Neural crest cell (in vitro differentiated cells): ENCODE measurements at places on chromosomes 13 and 19.
A peak's percentile ranks its signal among the peaks of the same experiment; 100 is the strongest.

DNA sequence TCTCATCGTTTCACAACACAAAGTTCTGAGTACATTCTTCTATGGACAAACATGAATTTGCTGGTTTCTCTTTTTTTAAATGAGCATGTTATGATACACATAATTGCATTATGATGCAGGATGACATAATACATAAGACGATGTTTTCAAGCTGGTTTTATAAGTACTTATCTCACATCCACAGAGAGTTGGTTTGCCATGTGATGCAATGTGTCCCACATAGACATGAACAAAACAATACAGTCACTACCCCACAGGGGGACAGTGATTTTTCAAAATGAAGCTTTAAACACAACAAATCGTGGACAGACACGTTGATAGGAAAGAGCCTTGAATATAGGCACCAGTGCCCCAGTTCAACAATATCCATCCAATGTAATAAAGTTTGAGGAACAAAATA, 447.1 kb downstream of the KLF12 start:
- DNase-seq, result no peak

- DNase-seq, result peak; percentile 36
Measured at GRCh38 chr13:109785141-109785891, 1.1 kb downstream of the IRS2 start.

- no peak for DNase-seq
Measured at GRCh38 chr13:22074403-22074802, 403.5 kb downstream of the FGF9 start.

GRCh38 chr19:49148044-49148682, 7.0 kb downstream of the HRC start:
- no peak for DNase-seq

DNA sequence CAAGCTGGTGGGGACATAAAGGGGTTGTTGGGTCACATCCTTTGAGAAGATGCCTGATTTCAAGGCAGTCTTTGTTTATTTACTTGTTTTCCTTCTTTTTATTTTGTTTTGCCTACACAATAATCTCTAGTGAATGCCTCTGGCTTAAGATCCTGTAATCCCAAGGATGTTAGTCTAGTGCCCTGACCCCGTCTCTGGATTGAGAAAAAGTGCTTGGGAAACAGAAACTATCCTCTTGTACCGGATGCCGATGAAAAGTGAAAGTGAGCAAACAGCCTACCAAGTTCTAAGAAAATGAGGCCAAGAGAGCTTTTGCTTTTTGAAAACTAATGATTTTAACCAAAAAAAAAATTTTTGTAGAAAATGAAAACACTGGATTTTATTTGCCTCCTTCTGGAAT, 42.1 kb upstream of the C1QTNF9 start:
- no peak for DNase-seq

GRCh38 chr13:23905766-23906165, 8.5 kb upstream of the C1QTNF9B start:
- no peak for DNase-seq

DNA sequence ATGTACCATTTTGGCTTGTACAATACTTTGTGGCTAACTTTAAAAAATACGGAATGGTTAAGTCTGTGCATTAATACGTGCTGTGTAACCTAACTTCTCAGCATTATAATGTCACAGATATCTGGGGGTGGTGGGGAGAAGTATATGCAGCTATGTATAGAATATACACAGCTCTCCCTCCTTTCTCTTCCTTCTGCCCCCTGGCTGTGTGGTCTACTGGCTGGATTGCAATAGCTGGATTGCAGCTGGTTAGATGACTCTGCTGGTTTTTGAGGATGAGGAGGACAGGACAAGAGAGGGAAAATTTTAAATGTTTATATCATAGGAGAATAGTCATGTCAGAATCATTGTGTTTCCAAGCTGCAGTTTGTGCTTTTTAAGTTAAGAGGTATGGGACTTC, 9.7 kb downstream of the RNASEH2B start:
- DNase-seq, result no peak

- DNase-seq, result no peak
Measured at GRCh38 chr19:3302755-3303154, 63.6 kb upstream of the NFIC start.

DNA sequence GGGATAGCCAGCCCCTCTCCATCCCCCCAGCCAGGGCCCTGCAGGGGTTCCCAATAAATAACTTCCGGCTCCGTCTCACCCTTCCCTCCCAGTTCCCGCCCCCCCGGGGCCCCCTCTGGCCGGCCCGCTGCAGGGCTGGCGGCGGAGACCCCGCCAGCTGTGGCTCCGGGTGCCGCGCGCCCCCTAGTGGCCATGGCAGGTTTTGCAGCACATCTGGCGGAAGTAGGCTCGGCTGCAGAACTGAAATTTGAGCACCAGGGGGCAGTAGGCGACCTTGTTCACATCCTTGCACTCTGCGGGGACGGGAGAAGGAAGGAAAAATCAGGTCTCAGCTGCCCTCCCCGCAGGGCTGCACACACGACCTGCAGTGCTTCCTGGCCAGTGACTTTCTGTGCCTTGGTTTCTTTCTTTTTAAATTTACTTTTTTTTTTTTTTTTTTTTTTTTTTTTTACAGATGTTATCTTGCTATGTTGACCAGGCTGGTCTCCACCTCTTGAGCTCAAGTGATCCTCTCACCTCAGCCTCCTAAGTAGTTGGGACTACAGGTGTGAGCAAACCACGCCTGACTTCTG, 3.6 kb upstream of the MYO1F start:
- peak; percentile 93 for DNase-seq

DNA sequence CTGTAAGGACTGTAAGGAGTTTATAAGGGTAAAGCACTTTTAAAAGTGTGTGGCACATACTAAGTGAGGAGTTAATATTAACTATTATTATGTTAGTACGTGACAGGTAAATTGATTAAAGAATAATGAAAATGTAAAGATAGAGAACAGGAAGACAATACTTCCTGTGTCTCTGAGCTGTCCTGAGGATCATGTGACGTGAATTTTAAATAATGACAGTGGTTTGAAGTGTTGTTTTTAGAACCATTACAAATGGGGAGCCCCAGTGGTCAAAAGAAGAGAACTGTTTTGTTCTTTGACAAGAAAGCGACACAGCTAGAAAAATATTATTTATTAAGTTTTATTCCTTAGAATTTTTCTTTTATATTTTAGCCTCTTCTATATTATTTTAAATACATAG, 241.2 kb upstream of the STARD13 start:
- no peak for DNase-seq

DNA sequence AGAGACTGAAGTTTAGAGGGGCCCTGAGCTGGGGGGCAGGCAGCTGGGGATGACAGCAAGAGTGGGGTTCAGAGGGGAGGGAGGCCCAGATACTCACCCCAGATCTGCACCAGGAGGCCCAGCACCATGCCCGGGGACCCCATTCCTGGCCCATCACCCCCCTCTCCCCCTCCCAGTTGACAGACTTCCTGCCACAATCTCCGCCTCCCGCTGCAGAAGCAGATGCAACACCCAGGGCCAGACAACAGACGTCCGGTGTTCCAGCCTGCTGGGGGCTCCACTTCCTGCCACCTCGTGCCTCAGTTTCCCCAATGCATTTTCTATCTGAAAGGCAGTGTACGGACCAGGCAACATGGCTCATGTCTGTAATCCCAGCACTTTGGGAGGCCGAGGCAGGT, at the start of gene TMIGD2:
Gene TMIGD2 (minus strand): TSS at position 147 of the 398 bp plus-strand sequence. CDS start 4 bp downstream, at position 143.
- DNase-seq, result no peak

DNA sequence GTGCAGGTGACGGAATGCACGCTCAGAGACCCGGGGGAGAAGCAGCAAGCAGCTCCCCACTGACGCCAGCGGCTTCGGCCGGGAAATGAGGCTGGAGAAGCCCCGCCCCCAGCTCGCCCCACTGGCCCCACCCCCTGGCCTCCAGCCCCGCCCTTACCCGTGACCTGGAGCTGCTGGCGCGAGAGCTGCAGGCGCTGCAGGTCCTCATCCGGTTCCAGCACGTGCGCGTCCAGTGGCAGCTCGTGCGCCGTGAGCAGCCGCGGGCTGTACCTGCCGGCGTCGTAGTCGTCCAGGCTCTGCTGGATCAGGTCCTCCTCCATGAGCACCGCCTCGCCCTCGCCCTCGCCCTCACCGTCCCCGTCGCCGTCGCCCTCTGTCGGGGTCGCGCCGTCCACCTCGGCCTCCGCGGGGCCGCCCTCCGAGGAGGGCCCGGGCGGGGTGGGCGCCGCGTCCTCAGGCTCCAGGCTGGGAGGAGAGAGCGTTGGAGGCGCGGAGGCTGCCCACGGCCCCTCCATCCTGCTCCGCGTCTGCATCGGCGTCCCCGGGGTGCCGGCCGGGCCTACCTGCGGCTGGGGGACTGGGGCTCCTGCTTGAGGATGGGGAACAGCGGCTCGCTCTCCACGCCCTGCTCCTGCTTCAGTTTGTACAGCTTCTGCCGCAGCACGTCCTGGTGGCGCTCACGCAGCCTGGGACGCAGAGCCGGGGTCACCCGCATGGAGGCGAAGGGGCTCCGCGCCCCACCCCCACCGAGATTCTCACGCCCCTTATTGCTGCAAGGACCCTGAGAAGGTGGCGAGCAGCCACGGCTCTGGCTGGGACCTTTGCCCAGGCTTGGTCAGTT, 6.4 kb upstream of the TBXA2R start:
- DNase-seq, result no peak

- no peak for DNase-seq
Measured at GRCh38 chr13:28470296-28470695, 24.6 kb downstream of the FLT1 start.

DNA sequence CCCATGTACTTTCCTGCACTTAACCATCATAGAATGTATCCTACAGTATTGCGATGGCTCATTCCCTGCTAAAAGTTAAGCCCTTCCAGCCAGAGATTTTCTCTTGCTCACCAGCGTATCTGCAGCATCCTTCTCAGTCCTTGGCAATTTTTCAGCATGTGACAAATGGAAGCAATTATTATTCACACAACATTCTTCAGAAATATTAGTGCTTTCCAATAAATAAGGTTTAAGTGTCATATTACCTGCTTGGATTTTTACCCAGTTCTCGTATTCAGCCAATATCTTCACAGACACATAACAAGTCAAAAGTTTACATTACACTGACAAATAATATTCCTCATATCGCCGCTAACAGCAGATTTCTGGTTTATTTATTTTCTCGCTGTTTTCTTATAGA, 82.3 kb downstream of the POU4F1 start:
- DNase-seq, result no peak

GRCh38 chr19:48230555-48231129, 25.1 kb downstream of the CARD8 start:
- no peak for DNase-seq

DNA sequence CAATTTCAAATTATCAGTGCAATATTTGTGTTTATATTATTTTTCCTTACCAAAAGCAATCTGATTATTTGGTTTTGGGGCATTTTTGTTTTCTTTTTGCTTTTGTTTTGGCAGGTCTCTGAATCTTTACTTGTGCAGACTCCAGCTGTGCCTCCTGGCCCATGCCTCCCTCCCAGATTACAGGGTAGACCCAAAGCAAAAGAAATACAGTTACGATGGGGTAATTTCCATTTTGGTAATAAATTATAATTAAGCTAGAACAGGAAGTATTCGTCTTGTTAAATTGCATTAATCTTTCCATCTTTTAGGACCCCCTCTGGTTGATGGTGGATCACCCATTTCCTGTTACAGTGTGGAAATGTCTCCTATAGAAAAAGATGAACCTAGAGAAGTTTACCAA, 29.2 kb upstream of the MLNR start:
- DNase-seq, result no peak

- DNase-seq, result no peak
Measured at GRCh38 chr13:58855283-58855682, 1223.7 kb downstream of the PCDH17 start.

DNA sequence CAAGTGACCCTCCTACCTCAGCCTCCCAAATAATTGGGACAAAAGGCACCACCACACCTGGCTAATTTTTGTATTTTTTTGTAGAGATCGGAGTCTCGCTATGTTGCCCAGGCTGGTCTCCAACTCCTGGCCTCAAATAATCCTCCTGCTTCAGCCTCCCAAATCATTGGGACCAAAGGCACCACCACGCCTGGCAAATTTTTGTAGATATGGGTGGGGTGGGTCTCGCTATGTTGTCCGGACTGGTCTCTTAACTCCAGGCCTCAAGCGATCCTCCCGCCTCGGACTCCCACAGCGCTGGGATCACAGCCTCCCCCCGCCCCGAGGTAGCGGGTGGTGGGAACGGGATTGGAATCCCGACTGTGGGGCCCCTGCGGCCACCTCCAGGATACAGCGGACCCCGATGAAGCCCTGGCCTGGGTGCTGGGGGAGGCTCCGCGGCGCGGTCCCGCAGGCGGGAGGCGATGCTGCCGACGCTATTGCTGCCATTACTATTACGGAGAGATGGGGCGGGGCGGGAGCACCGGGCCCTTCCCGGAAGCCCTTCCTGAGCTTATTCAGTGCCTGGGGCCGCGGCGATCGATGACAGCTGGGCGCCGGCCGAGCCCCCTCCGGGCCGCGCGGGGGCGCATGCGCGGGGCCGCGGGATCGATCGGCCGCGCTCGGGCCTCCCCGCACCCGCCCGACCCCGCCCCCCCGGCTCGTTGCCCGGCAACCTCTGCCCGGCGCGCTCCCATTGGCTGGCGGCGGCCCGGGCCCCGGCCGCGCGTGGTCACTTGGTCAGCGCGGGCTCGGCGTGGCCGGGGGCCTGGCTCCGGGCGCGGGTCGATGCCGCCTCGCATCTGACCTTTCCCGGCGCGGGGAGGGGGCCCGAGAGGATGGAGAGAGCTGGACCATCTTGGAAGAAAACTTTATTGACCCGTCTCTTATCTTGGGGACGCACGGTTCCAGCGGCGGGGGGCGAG, 27.9 kb upstream of the ONECUT3 start:
- DNase-seq, result peak; percentile 72

GRCh38 chr13:102678339-102679107, 16.3 kb downstream of the METTL21C start:
- no peak for DNase-seq

DNA sequence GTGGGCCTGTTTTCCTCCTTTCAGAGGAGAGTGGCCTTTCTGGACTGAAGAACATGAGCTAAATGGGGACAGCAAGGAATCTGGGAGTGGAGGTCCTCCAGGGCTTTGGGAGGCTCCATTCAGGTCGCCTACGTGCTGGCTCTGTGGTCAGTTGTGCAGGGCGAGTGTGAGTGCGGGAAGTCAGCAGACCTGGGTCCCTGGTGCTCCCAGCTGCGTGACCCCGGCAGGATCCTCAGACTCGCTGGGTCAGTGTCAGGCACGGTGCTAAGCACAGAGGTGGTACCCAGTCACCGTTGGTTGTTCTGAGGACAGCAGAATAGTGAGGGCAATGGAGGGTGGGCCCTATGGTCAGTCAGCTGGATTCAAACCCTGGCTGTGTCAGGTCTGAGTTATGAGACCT, 85.8 kb downstream of the SIPA1L3 start:
- no peak for DNase-seq

DNA sequence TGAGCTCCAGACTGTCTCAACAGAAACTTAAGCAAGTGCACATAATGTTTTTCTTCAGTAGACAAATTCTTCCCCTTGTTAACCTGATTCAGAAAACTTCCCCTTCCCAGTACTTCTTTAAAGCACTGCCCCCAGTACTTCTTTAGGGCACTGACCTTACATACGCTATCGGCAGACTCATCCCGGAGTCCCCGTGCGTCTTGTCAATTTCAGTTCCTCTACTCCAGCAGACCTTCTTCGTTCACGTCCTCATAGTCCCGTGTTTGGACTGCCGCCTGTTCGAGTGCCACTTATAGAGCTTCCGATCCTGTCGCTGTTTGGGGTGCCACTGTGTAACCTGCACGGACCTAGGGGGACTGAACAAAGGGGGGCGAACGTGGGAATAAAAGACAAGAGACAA, 29.0 kb downstream of the ZNF627 start:
- no peak for DNase-seq
